ENCODE measurements at places on chromosomes 11 and 22. TPM values are rescaled to one million over a fixed set of nuclear protein-coding genes. Genes with fewer than 3 reads are reported as not detected.

GRCh38 chr11:132115454-132115853, 745.0 kb downstream of the NTM start:
- no peak for DNase-seq

GRCh38 chr11:67045314-67045713, 11.3 kb upstream of the RHOD start:
- no peak for DNase-seq

DNA sequence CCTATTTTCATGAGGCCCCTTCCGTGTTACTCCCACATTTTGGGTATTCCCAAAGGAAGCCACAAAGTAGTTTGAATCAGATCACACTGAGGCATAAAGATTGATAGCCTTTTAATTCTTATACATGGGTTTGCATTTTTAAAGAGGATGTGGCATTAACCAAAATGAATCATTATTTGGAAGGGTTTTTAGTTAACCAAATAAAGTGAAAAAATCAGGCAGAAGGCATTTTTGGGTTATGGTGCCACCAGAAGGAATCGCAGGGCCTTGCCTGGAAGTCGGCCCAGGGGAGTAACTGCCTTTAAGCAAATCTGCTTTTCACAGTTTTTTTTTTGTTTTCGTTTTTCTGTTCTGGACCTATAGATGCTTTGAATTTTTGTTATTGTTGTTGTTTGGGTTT, 55.4 kb downstream of the HSD17B12 start:
- DNase-seq = no peak

DNA sequence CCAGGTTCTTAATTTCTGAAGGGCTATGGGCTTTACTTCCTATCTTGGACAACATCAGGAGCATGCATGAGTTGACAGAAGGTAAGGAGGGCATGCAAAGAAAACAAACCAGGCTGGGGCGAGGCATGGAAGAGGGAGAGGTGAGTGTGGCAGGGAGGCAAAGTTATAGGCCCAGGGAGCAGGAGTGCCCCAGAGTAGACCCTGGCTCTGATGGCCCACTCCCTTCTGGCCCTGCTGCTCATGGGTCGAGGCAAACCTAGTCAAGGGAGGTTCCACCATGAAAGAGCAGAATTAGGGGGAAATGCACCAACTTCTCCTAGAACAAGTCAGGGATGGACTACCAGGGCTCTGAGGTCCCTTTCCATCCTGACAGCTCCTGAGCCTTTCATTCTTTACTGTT, 10.2 kb downstream of the CHRNA10 start:
- no peak for DNase-seq

GRCh38 chr22:50302564-50302963, 4.9 kb downstream of the PLXNB2 start:
- DNase-seq = no peak

DNA sequence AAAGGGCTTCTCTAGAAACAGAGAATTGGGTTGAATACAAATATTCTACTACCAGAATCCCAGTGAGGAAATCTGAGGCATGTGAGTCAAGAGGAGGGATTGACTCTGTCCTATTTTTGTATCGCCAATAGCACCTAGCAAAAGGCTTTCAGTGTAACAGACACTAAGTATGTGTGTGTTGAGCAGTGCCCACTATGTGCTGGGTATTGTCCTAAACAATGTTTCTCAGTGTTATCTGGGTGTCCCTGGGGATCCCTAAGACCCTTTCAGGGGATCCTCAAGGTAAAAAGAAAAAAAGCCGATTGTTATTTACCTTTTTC, 21.0 kb upstream of the RBFOX2 start:
- DNase-seq = no peak

DNA sequence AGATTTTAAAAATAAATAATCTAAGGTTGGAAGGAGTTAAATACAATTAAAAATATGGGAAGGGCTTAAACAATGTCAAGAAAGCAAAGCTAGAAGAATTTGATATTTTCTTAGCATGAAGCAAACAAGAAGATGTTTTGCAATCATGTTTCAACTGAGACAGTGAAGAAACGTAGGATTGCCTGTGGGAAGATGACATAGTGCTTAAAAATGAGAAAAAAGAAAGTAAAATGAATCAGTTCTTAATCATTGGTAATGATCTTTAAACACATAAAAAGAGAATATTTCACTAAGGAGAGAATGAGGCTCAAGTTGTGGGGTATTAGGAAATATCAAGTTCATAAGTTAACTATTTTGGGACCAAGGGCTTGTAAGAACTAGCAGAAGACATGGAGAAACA, 855.0 kb downstream of the METTL15 start:
- DNase-seq = no peak

DNA sequence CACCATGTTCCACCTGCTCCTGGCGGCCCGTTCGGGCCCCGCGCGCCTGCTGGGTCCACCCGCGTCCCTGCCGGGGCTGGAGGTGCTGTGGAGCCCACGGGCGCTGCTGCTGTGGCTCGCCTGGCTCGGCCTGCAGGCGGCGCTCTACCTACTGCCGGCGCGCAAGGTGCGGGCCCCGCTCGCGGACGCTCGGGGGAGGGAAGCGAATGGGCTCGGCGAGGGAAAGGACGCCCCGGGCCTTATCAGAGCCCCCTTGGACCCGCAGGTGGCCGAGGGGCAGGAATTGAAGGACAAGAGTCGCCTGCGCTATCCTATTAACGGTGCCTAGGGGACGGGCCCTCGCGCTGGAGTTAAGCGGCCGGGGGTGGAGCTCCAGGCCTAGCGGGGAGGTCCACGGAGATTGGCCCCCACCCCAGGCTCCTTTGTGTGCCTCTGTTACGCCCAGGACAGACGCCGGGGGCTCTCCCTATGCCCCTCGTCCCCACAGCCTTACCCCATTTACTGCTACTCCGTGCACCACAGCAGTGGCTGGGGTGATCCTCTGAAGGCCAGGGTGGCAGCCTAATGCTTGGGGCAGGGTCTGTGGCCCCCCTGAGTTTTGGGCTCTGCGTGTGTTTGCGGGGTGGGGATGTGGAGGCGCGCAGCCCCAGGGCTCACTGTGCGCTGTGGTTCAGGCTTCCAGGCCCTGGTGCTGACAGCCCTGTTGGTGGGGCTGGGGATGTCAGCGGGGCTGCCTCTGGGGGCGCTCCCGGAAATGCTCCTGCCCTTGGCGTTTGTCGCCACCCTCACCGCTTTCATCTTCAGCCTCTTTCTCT, 1.1 kb downstream of the TM7SF2 start:
- no peak for DNase-seq

GRCh38 chr11:8019314-8020243, 32.4 kb downstream of the EIF3F start:
- DNase-seq = no peak

GRCh38 chr22:24104307-24105012, 76.8 kb upstream of the SUSD2 start:
- no peak for DNase-seq

DNA sequence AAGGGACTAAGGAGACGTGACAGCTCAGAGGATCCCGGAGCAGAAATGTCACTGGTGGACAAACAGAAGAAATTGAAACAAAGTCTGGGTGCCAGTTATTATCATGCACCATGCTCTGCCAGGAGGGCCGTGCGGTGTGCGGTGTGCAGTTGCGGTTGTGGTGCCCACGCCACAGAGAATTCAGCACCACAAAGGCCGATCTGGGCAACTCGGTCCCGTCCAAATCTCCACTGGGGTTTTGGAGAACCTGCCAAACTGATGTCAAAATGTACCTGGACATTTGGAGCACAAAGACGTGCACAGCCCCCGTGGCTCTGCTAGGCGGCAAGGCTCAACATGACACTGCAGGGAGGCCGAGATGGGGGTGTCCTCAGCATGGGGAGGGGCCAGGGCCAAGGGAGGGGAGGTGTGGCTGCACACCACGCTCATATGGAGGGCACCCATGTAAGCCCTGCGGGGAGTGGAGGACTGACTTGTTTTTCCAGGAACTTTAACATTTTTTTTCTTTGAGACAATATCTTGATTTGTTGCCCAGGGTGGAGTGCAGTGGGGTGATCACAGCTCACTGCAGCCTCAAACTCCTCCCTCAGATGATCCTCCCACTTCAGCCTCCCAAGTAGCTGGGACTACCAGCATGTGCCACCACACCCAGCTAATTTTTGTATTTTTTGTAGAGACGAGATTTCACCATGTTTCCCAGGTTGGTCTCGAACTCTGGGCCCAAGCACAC, 39.4 kb downstream of the GNB1L start:
- DNase-seq = no peak

DNA sequence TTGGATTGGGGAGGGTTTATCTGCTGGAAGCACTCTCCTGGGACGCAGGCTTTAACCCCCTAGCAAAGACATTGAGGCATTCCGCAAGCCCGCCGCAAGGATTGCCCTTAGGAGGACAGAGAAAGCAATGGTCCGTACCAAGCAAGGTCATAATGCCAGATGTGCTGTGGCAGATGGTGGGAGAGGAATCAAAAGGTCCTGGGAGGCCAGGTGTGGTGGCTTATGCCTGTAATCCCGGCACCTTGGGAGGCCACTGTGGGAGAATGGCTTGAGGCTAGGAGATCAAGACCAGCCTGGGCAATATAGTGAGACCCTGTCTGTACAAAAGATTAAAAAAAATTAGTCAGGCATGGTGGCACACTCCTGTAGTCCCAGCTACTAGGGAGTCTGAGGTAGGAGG, 12.4 kb upstream of the PRAME start:
- DNase-seq = no peak

- DNase-seq = no peak
Measured at GRCh38 chr22:37848587-37849088, 581 bp upstream of the EIF3L start.

CDKN1C gene
- polyA plus RNA-seq = 109 TPM

C11orf42 gene
- 1.0 TPM for polyA plus RNA-seq

ARFIP2 gene
- polyA plus RNA-seq = 74.7 TPM

OR5A1 gene
- not detected for polyA plus RNA-seq

LARGE2 gene
- polyA plus RNA-seq = 26.2 TPM

FXYD6 gene
- polyA plus RNA-seq = 131 TPM
